ENCODE measurements at places on chromosomes 1 and 21. TPM values are rescaled to one million over a fixed set of nuclear protein-coding genes. Genes with fewer than 3 reads are reported as not detected.

GRCh38 chr1:94641990-94642389, 100.4 kb upstream of the F3 start:
- no peak for DNase-seq

DNA sequence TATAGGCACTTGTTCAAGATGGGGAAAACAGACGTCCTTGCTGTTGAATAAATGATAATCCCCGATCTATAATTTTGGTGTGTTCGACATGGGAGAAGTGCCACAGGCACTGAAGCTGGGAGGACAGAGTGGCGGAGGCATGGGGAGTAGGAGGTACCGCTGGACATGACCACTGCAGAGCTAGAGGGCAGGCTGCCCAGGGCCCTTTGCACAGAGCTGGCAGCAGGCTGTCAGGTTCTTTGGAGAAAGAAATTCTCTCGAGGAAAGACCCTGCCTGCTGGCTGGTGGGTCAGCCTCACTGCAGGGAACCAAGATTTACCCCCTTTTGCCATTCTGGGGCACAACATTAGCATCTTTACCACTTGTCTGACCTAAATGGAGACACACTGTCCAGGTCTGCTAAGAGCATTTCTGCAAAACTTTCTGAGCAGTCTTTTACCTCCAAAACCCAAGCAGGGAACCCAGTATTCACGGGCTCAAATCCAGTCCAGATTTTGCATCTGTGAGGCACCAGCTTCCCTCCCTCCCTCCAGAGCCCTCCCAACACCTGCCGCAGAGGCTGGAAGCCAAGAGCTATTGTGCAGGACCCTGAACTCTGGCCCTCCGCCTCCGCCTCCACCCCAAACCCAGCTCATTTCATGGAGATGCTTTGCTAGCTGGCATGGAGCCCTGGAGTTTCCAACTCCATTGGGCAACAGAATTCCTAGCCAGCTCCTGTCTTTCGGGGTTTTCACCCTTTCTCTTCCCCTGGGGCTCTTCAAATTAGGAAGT, 142.3 kb downstream of the PLXNA2 start:
- peak; percentile 31 for DNase-seq

DNA sequence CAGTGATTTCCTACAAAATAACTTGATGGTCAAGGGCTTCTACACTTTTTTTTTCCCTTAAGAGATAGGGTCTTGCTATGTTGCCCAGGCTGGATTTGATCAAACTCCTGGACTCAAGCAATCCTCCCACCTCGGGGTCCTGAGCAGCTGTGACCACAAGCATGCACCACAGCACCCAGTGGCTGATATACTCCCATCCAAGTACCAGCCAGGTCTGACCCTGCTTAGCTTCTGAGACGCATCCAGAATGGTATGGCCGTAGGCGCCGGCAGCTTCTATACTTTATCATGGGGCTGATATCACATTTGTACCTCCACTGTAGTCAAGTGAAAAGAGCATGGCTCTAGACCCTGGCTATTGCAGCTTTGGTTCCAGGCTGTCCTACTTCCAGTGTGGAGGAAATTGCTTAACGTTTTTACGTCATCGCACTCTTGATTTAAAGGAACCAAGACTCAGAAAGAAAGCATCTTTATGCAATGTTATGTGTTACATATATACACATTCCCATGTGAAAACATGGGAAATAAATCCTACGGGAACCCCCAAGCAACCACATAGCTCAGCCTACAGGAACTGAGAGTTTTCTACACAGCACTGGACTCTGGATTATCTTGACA, 39.5 kb downstream of the PDPN start:
- no peak for DNase-seq

DNA sequence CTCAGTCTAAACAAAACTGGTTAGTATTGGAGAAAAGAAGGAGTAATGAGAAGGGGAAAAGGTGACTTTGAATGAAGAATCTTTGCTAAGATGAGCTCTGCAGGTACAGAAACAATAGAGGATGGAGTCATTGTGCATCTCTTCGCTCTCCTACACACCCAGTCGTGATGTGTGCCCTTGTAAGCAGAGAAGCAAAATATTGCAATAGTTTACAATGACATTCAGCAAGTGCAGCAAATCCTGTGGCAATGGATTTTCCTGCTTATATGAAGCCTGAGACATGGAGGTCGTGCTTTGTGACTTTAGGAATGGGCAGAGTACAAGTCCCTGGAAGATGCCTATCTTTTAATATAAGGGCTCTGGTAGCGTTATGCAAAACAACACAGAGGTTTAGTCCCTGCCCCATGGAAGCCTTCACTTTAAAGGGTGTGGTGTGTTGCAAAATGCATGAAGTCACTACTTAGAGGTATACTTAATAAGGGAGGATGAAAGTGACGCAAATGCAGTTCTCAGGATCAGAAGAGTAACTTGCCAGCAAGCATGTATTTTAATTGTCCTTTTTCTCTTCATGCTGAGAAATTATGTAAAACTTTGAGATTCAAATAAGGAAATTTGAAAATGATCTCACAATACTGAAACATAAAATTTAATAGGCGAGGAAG, 88.0 kb upstream of the IVNS1ABP start:
- no peak for DNase-seq

Gene ATP1A4
- total RNA-seq, result not detected

DNA sequence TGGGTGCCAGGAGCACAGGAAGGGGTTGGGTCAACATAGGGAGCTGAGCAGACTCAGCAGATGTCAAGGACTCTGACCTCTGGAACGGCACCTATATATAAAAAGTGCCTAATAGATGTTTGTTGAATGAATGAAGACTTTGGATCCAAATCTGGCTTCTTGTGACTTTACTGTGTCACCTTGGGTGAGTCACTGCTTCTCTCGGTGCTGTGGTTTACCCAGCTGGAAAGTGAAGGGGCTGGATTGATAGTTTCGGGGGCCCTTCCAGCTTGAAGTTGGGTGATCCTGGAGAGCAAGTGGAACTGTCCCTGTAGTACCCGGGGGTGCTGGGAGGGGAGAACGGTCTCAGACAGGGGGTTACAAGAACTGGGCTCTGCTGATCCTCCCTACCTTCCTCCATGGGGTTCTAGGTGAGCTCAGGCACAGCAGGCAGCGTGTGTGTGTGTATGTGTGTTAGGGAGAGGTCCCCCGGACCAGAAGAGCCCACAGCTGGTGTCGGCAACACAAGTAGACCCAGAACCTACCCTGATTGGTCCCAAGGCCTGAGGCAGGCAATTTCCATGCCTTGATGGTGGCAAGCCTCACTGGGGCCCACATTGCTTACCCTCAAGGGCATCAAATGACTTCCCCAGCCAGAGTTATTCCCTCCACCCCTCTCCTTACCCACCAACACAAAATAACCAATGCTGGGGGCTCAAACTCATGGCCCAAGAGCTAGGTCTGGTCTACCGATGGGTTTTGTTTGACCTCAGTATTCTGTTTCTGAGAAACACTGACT, 5.5 kb upstream of the PADI1 start:
- no peak for DNase-seq

DNA sequence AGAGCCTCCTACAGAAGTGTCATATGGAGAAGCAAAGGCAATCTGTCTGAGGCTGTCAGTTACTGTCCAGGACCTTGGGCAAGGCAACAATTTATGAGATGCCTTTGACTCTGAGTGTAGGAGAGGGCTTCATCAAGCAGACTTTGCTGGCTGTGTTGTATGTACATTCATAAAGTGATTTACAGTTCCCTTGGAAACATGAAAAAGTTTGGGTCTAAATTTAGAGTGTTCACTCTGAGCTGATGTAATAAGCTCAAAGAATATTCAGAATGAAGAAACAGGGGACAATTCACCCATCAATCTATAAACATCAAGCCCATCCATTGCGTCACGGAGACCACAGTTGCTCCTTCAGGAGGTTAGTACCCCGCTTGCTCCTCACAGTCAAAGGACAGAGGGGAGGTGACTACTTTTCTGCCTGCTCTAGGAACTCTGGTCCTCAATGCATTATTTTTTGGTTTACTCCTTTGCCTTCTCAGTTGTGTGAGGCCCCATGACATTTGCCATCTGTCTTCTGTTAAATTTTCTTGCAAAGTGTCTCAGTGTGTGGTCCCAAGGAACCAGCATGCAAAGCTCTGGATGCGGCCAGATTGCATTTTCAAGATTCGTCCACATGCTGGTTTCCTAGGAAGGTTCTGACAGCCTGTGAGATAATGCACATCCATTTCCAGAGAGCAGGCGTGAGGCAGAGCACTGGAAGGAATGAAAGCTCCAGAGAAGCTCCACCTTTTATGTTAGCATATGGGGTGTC, 241.1 kb upstream of the KIAA0040 start:
- DNase-seq, result no peak

GRCh38 chr1:42834803-42835202, 11.6 kb upstream of the ZNF691 start:
- no peak for DNase-seq

Gene PDPN
- 27.9 TPM for total RNA-seq

Gene TRIM63
- total RNA-seq, result 0.25 TPM

- DNase-seq, result peak; percentile 23
Measured at GRCh38 chr1:31881688-31882000, 56.5 kb downstream of the PTP4A2 start.

Gene OR2T6
- total RNA-seq, result not detected

Gene CDC20
- 4.8 TPM for total RNA-seq

DNA sequence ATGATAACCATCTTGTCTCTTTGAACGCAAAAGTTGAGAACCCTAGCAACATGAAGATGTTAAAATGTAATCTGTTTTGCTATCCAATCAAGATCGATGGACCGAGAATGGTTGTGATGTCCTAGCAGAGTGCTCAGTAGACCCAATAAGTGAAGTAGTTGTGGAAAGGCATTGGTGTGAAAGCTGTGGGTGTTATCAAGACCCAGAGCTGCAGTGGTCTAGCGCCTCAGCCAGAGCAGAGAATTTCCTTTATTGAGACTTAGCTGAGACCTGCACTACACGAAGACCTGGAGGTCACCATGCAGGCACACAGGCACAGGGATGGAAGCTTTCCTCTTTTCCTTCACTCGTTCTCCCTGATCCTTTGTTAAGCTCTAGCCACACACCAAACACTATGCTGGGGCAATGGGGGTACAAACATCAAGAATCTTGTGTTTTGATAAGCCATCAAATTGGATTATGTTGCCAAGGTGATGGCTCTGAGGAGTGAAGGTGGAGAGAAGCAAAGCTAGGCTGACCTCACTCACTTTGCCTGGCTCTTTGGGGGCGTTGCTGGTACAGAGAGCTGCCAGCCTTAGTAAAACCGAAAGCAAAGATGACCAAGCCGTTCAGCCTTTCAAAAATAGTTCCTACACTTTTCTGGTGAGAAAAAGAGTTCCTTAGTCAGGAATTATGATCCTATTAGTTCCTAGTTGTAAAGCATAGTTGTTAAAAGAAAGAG, 24.1 kb downstream of the METTL13 start:
- DNase-seq, result no peak

GRCh38 chr1:219539645-219540254, 73.2 kb downstream of the ZC3H11B start:
- DNase-seq, result no peak

- peak; percentile 34 for DNase-seq
Measured at GRCh38 chr1:217333939-217334338, 297.0 kb downstream of the GPATCH2 start.

DNA sequence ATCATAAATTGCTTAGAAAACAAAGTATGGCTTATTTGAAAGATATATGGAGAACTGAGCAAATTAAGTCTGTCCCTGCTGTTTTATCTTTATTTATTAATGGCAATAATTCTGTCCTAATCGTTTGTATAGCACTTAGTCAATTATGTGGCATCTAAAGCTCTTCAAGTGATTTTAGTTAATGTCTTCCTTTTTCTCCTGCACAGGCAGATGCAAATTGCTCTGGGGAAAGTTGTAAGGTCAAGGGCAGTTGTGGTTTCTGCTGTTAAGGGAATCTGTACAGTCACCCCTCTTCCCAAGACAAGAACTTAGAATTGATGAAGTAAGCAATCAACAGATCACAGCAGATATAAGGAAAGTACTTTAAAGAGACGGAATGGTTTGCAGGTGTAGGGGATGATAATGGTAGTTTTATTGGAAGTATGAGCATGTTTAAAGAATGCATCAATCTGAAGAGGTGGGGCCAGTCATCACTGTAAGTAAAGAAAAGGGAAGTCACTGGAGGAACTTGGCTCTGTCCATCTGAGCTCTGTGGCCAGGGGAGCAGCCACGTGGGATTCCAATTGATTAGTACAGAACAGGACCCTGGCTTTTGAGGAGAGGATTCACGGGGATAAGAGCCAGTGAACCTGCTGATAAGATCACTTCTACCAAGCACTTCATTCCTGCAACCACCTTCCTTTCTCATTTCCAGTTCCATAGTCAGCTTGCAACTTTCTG, 116.0 kb upstream of the KCNJ6 start:
- no peak for DNase-seq

Gene GOLPH3L
- 26.1 TPM for total RNA-seq

DNA sequence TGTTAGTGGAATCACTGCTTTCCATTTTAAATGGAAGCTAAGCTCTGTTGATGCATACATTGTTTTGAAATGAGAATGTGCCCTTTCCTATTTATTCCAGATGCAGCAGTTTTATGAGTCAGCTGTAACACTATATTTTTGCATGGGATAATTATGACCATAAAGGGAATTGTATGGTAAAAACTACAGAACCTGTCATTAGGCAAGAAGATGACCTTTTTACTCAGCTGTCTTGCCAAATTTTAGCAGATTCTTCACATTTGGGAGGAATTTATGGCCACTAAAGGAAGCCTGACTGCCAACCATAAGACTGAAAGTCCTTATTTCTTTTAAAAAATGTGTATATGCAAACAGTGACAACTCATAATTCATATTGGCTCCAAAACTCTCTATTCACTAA, 356.3 kb upstream of the PRMT6 start:
- no peak for DNase-seq

DNA sequence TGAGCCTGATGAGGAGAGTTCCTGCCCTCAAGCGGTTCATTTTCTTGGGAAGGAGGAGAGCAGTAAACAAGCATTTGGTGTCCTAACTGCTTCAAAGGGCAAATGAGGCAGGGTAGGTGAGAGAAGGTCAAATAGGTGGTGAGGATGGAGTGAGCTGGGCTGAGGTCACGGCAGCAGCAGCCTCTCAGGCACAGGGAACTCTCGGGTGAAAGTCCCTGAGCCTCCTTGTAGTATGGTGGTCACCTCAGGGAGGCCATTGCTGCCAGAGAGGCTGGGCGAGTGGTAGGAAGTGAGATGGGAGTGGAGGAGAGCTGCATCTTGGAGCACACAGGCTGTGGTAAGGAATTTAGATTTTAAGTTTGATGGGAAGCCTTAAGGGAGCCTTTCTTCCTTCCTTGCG, 4.0 kb downstream of the ADARB1 start:
- DNase-seq, result no peak

DNA sequence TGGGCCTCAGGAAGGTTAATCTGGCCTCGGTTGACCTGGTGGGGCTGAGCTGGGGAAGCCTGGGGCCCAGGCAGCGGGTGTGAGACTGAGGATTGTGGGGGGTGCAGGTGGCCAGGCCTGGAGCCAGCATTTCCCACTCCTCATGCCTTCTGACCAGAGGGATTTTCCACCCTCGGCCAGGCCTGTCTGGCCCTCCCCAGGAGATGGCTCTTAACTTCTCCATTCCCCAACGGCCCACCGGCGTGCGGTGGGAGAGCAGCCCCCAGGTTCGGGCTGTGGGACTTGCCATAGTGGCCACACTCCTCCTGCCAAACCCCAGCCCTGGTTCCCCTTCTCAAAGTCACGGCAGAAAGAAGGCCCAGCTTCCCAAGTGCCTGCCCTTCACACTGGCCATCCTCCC, 126.5 kb upstream of the RUNX3 start:
- no peak for DNase-seq
